B cell (primary cell): ENCODE measurements at places on chromosomes 5 and 9.

DNA sequence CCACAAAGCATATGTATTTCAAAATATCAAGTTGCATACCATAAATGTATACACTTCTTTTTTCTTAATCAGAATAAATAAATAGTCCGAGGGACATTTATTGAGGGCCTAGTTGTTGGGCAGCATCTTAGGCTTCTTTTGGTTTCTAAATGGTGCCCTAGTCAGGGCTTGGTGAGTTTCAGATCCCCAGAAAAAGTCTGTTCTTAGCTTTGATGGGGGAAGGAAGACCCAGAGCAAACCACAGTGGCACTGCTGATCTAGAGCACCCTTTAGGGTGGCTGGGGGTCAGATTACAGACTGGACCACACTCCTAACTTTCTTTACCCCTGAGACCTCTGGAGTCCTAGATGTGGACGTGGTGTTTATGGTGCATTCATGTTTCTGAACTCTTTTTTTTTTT, 97.8 kb downstream of the C9orf152 start:
- DNase-seq: peak; percentile 61

GRCh38 chr9:19516348-19516747, 107.5 kb downstream of the ACER2 start:
- DNase-seq: no peak

GRCh38 chr5:43338862-43339261, 25.6 kb upstream of the HMGCS1 start:
- no peak for DNase-seq

GRCh38 chr5:142014911-142015584, 2.2 kb upstream of the GNPDA1 start:
- DNase-seq: peak; percentile 74

DNA sequence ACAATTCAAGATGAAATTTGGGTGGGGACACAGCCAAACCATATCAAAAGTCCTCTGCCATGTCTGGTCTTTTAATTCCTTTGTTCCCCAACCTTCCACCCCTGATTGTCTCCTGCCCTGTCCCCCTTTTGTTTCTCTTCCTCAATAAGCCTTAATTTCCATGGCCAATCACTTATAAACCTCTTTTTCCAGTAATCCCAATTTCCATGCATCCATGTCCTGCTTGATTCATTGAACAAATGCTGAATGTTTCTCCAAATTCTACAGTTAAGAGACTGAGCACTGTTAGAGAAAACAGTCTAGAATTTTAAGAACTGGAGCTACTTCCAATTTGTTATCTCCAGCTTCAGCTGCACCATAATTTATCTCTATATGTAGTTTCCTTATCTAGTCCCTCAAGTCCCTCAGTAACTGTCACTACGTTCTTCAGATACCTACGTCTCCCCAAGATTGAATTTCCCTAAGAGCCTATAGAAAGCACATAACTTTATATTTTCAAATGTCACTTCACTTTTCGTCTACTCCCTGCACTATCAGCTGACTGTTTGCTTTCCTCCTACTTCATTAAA, 34.2 kb downstream of the TARS1 start:
- no peak for DNase-seq

DNA sequence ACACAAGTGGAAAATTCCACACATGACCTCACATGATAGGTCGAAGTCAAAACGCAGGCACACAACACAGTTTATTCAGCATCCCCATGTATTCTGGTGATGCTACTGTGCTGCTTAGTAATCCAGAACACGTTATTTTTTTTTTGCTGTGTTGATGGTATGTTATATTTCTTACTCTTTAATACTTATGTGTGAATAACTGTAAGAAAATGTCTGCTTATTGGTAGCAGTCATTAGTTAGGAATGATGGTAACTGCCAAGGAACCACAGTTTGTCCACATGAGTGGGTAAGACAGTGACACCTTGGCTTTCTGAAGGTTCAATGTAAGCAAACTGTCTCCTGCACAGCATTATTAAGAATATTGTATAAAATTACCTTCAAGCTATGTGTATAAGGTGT, 107.7 kb upstream of the DAPK1 start:
- no peak for DNase-seq

- no peak for DNase-seq
Observed at GRCh38 chr5:127097278-127097677, 24.0 kb upstream of the C5orf63 start.

- DNase-seq: no peak
Observed at GRCh38 chr9:38226491-38226951, 157.5 kb upstream of the SHB start.

DNA sequence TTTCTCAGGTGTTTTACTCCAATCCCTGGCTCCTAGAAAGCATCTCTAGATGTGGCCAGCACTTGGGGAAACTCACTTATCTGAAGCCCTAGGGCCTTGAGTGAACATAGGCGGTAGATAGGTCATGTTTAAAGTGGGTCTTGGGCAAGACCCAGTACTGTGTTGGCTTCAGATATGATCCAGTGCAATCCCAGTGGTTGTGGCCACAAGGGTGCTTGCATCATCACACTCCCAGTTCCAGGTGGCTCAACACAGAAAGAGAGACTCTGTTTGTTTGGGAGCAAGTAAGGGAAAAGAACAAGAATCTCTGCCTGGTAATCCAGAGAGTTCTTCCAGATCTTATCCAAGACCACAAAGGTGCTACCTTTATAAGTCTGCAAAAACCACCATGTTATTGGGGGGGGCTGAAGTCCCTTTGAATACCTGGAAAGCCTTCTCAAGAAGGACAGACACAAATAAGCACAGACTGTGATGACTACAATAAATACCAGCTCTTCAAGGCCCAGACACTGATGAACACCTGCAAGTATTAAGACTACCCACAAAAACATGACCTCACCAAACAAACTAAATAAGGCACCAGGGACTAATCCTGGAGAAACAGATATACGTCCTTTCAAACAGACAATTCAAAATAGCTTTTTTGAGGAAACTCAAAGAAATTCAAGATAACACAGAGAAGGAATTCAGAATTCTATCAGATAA, 114.7 kb downstream of the LURAP1L start:
- DNase-seq: no peak

- DNase-seq: no peak
Observed at GRCh38 chr5:64665243-64665642, 25.1 kb upstream of the SHISAL2B start.

- no peak for DNase-seq
Observed at GRCh38 chr5:170648541-170648940, 135.0 kb upstream of the GABRP start.

DNA sequence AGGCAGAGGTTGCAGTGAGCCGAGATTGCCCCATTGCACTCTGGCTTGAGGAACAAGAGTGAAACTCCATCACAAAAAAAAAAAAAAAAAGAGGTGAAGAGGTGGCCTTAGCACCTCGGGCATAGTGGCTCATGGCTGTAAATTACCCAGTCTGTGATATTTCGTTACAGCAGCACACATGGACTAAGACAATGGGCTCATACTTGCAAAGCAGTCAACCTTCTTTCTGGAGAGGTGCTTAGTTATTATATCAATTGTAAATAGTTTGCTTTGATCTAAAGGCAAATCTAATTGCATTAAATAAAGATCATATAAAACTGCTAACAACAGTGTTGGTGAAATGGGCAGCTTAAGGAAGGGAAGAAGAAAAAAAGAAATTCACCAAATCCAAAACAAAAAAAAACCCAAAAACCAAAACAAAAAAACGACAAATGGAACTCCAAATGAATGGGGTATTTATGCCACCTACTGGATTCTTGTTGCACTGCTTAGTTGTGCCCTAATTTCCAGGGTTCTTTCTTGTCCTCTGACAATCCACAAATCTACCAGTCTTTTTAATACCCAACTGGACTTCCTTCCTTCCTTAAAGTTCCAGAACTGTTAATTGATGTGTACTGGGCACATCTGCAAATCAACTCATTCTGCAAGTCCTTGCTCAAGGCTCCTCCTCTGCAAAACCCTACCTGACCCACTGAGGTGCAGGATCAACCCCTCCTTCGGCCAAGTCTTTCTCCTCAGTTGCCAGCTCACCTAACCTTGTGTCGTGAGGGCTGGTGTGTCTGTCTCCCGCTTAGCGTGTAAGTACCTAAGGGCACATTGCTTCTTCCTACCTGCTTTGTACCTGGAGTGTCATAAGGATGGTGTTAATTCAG, 35.0 kb upstream of the DMRT1 start:
- peak; percentile 37 for DNase-seq

DNA sequence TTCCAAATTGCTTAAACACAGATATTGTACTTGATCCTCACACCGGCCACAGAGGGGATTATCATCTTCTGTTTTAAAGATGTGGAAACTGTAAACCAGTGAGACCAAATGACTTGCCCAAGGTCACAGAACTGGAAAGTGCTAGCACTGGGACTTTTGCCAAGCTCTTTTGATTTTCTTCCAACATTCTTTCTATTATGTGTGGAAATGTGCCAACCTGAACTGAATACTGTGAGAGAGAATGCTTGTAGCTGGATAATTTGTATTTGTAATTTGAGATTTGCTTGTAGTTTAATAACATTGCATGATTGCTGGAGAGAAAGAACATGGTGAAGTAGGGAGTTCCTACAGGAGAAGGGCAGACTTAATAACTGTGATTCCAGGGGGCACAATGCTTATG, 977.9 kb upstream of the NUDT12 start:
- no peak for DNase-seq

DNA sequence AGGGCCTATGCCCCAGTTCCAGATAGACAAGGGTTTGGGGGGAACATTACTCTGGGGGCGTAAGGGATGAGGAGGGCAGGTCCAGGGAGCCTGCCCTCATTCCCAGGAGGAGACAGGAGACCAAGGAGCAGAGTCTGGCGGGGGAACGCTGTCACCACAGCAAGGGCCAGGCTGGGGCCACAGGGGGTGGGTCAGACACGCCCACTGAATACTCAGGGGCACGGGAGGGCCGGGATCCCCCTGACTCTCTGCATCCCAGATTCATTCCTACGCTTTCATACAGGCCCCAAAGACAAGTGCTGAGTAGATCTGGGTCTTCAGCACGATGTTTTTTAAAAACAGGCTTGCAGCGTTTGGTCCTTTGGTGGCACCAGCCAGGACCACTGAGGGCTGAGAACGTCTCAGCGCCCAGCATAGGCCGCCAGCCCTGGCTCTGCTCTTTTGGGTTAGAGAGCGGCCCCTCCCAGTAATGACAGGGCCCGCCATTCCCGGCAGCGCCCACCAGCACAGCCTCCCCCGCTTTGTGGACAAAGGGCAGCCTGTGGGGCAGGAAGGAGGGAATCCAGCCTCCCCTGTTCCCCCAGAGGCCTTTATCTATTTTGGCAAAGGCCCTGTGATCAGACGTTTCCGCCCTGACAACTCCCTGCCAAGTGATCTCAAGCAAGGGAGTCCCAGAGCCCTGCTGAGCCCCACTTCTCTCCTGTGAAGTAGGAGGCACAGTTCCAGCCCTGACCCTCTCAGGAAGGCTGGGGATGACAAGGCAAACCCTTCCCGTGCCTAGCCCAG, 24.9 kb downstream of the NEK6 start:
- no peak for DNase-seq

- no peak for DNase-seq
Observed at GRCh38 chr9:122941582-122942234, 888 bp downstream of the RABGAP1 start.

GRCh38 chr5:177478711-177479646, 5.5 kb upstream of the DBN1 start:
- DNase-seq: peak; percentile 56

- no peak for DNase-seq
Observed at GRCh38 chr9:133050781-133051180, 11.0 kb upstream of the CEL start.

GRCh38 chr5:145324767-145325479, 510.2 kb downstream of the PRELID2 start:
- DNase-seq: no peak
